ENCODE measurements at places on chromosomes 1 and 21. TPM values are rescaled to one million over a fixed set of nuclear protein-coding genes. Genes with fewer than 3 reads are reported as not detected.

DNA sequence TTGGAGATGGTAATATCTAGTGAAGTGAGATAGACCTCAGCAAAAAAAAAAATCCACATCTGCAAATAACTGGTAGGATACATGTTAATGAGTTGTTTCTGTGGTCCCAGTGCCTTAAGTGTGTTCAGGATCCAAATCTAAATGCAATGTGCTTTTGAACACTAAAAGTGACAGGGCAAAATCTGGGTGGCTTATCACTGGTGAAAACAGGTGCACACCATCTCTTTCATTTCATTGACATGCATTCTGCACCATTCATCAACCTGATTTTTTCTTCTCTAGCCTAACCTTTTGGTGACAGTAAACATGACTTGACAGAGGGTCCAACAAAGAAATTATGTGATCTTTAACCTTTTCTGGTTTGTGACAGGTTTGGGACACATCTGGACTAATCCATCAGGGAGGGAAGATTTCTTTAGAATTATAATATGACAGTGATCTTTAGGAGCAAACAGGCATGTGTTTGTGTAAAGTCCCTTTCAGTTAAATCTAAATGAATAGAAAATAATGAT lies 201.6 kb upstream of the NEGR1 start:
- DNase-seq: no peak
- no peak overlapping the region for H3K27ac ChIP-seq
- no peaks in the 10 kb centered on the region for H3K4me1 ChIP-seq
- H3K27me3 ChIP-seq: no peaks in the 10 kb centered on the region
- H3K36me3 ChIP-seq: no peaks in the 10 kb centered on the region
- no peak overlapping the region for H3K4me3 ChIP-seq

NUF2 gene
- total RNA-seq: 91.6 TPM

- DNase-seq: no peak
- no peaks in the 10 kb centered on the region for H3K27me3 ChIP-seq
- no peaks in the 10 kb centered on the region for H3K4me1 ChIP-seq
- H3K4me3 ChIP-seq: no peak overlapping the region
Observed at GRCh38 chr1:78339490-78339889, 151.3 kb upstream of the PTGFR start.

- no peaks in the 10 kb centered on the region for H3K4me1 ChIP-seq
- no peak overlapping the region for H3K4me3 ChIP-seq
- no peak overlapping the region for H3K27ac ChIP-seq
- H3K27me3 ChIP-seq: no peaks in the 10 kb centered on the region
Observed at GRCh38 chr1:30731806-30732276, 8.5 kb upstream of the MATN1 start.

GRCh38 chr1:79042117-79042516 lies 35.6 kb upstream of the ADGRL4 start:
- no peak overlapping the region for H3K27ac ChIP-seq
- peaks cover 19% of the 10 kb centered on the region for H3K4me1 ChIP-seq
- peak; percentile 43 for DNase-seq
- no peaks in the 10 kb centered on the region for H3K27me3 ChIP-seq
- no peak overlapping the region for H3K4me3 ChIP-seq
- H3K36me3 ChIP-seq: no peaks in the 10 kb centered on the region

LRRC39 gene
- 0.81 TPM for total RNA-seq

TFAP2E gene
- total RNA-seq: 0.79 TPM

CNR2 gene
- not detected for total RNA-seq

DNA sequence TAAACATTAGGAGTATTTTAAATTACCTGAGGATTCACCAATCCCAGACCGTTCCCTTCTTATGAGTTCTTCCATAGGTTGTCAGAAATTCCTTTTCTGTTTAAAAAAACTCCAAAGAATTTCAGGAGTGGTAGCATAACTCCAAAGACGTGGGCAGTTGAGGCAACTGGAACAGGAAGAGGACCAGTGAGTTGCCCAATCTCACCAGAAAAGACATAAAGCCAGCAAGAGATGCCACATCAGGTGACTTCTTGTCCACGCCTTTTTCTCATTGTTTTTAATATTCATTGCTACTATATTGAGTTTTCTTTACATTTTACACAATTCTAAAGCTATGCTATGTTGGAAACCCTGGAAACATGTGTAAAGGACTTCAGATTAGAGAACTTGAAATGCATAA lies 88.1 kb upstream of the JAK1 start:
- no peak overlapping the region for H3K27ac ChIP-seq
- no peaks in the 10 kb centered on the region for H3K27me3 ChIP-seq
- H3K4me3 ChIP-seq: no peak overlapping the region
- peaks cover 10% of the 10 kb centered on the region for H3K36me3 ChIP-seq

MRPL39 gene
- total RNA-seq: 57.6 TPM

C1QA gene
- not detected for total RNA-seq

- no peaks in the 10 kb centered on the region for H3K27me3 ChIP-seq
- H3K36me3 ChIP-seq: no peaks in the 10 kb centered on the region
- peak; percentile 87 for DNase-seq
- H3K4me3 ChIP-seq: no peak overlapping the region
- no peak overlapping the region for H3K27ac ChIP-seq
Observed at GRCh38 chr1:58515794-58516401, 30.6 kb downstream of the OMA1 start.

DNA sequence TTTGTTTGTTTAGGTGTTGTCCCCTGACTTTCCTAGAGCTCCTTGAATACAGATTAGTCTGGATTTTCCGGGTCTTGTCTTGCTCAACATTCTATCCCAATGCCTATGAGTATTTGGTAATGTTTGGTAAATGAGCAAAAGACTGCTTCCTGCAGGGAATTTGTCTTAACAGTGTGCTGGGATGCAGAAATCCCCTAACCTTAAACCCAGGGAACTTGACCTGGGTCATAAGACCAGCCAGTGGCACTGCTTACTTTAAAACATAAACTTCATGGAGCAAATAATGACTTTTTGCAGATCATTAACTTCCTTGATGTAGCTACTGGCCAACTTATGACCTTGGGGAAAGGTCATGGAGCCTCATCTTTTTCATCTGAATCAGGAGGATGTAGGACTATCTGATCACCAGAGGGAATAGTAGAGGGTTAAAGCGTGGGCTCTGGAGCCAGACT lies 27.2 kb downstream of the TCEANC2 start:
- H3K27ac ChIP-seq: no peak overlapping the region
- no peaks in the 10 kb centered on the region for H3K4me1 ChIP-seq
- no peak for DNase-seq
- no peak overlapping the region for H3K4me3 ChIP-seq
- H3K36me3 ChIP-seq: no peaks in the 10 kb centered on the region

GRCh38 chr1:219580009-219580676 lies 32.8 kb downstream of the ZC3H11B start:
- no peak overlapping the region for H3K4me3 ChIP-seq
- no peak for DNase-seq
- no peaks in the 10 kb centered on the region for H3K4me1 ChIP-seq
- no peak overlapping the region for H3K27ac ChIP-seq
- H3K27me3 ChIP-seq: peaks cover 20% of the 10 kb centered on the region

FCRL1 gene
- total RNA-seq: not detected

GRCh38 chr1:22317920-22318243 lies 133.8 kb upstream of the ZBTB40 start:
- no peak for DNase-seq
- H3K27ac ChIP-seq: no peak overlapping the region
- no peak overlapping the region for H3K4me3 ChIP-seq
- H3K36me3 ChIP-seq: no peaks in the 10 kb centered on the region
- no peaks in the 10 kb centered on the region for H3K4me1 ChIP-seq
- no peaks in the 10 kb centered on the region for H3K27me3 ChIP-seq

A3GALT2 gene
- 0.39 TPM for total RNA-seq

ZBED6 gene
- total RNA-seq: 28.5 TPM

RNF223 gene
- not detected for total RNA-seq

DNA sequence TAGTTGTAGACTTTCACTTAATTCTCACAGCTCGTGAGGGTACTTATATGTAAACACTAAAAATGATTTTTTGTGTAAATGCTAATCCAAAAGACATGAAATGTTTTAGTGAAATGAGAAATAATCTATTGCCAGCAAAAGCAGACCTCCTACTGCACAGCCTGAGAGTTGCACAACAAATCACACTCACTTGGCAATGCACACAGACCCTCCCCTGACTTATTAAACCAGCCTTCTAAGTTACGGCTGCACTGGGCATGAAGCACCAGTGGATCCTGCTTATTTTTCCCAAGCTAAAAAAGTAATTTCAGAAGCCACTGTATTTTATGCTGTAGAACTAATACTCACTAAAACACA lies 10.3 kb downstream of the ERRFI1 start:
- H3K4me1 ChIP-seq: peaks cover 62% of the 10 kb centered on the region
- no peak overlapping the region for H3K4me3 ChIP-seq
- DNase-seq: peak; percentile 55
- peak overlapping the region; percentile 43 for H3K27ac ChIP-seq

GRCh38 chr1:229148041-229148671 lies 122.8 kb upstream of the RAB4A start:
- DNase-seq: no peak
- no peak overlapping the region for H3K27ac ChIP-seq

- H3K36me3 ChIP-seq: no peaks in the 10 kb centered on the region
- H3K4me1 ChIP-seq: peaks cover 30% of the 10 kb centered on the region
- peak overlapping the region; percentile 84 for H3K4me3 ChIP-seq
- peak overlapping the region; percentile 98 for H3K27ac ChIP-seq
- H3K27me3 ChIP-seq: no peaks in the 10 kb centered on the region
Observed at GRCh38 chr1:93346421-93346993, 800 bp downstream of the DR1 start.

- no peak for DNase-seq
- H3K27me3 ChIP-seq: no peaks in the 10 kb centered on the region
- H3K4me1 ChIP-seq: no peaks in the 10 kb centered on the region
Observed at GRCh38 chr21:38438462-38438893, 59.8 kb downstream of the ERG start.

SPATA45 gene
- not detected for total RNA-seq

SYNC gene
- not detected for total RNA-seq

DNA sequence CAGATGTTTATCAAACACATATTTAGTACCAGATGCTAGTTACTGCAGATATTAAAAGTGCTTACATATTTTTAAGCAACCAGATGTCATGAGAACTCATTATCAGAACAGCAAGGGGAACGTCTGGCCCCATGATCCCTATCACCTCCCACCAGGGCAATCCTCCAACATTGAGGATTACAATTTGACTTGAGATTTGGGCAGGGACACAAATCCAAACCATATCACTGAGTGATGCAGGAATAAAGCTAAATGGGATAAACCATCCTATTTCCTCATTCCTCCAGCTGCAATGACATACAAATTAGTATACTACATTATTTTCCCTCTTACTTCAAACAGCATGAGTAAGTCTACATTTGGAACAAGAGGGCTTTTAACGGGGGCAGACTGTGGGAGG lies 3.1 kb upstream of the KCNK2 start:
- no peaks in the 10 kb centered on the region for H3K4me1 ChIP-seq
- H3K27ac ChIP-seq: no peak overlapping the region
- peaks cover 68% of the 10 kb centered on the region for H3K27me3 ChIP-seq
- no peaks in the 10 kb centered on the region for H3K36me3 ChIP-seq

- H3K36me3 ChIP-seq: no peaks in the 10 kb centered on the region
- peaks cover 27% of the 10 kb centered on the region for H3K27me3 ChIP-seq
- H3K27ac ChIP-seq: no peak within 1 kb of the TSS
- H3K4me3 ChIP-seq: peak within 1 kb of the TSS; percentile 52
- H3K4me1 ChIP-seq: peaks cover 6% of the 10 kb centered on the region
Observed at GRCh38 chr1:227947676-227948492, at the start of gene WNT9A. Gene WNT9A, minus strand, starts transcription at chr1:227947932. Its CDS starts 45 bp downstream, at chr1:227947887.

- H3K36me3 ChIP-seq: no peaks in the 10 kb centered on the region
- peak overlapping the region; percentile 73 for H3K4me3 ChIP-seq
- H3K27me3 ChIP-seq: peaks cover 7% of the 10 kb centered on the region
Observed at GRCh38 chr1:39901464-39901713, 328 bp downstream of the MYCL start.

GRCh38 chr1:161117759-161118581 lies at the start of the genes NIT1 and PFDN2:
Gene NIT1, plus strand, starts transcription at chr1:161118105. Its CDS starts 72 bp downstream, at chr1:161118177.
Gene PFDN2, minus strand, starts transcription at chr1:161118037. Its CDS starts 11 bp downstream, at chr1:161118026.
- peak; percentile 93 for DNase-seq
- no peaks in the 10 kb centered on the region for H3K27me3 ChIP-seq
- peak within 1 kb of the TSS; percentile 86 for H3K4me3 ChIP-seq
- H3K36me3 ChIP-seq: peaks cover 33% of the 10 kb centered on the region
- peaks cover 12% of the 10 kb centered on the region for H3K4me1 ChIP-seq
- H3K27ac ChIP-seq: peak within 1 kb of the TSS; percentile 93

DNA sequence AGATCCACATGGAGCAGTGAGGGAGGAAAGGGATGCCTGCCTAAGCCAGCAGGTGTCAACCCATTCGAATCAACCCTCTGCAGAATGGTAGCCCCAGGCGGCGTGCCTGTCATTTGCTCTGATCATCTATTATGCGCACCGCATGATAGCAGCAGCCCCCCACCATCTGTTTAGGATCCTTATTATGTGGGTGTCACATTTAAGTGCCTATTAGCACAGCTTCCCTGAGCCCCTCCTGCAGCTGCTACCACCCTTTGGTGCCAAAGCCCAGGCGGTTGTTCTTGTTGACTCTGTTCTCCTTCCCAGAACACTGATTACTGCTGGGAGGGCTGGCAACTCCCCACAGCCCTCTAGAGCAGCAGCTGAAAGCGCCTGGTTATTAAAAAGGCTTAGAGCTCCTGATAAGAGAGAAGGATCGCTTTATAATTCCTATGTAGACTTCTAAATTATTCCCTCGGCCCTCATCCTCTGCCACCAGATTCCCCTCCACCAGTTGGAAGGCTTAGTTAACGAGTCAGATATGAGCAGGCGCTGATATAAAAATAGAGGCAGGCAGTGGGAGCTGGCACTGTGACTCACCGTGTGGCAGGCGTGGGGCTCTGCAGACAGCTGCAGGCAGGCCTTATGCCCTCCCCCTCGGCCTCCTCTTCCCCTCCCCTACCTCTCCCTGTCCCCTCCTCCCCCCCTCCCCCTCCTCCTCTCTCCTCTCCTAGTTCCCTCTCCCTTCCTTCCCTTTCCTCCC lies 23.0 kb downstream of the ACTA1 start:
- H3K4me1 ChIP-seq: peaks cover 10% of the 10 kb centered on the region
- H3K27ac ChIP-seq: no peak overlapping the region
- no peaks in the 10 kb centered on the region for H3K36me3 ChIP-seq
- peak; percentile 67 for DNase-seq
- no peak overlapping the region for H3K4me3 ChIP-seq

GRCh38 chr1:212774584-212774983 lies 17.0 kb downstream of the NSL1 start:
- peaks cover 11% of the 10 kb centered on the region for H3K36me3 ChIP-seq
- no peaks in the 10 kb centered on the region for H3K4me1 ChIP-seq
- peak; percentile 34 for DNase-seq
- no peak overlapping the region for H3K27ac ChIP-seq
- no peak overlapping the region for H3K4me3 ChIP-seq

HAPLN2 gene
- total RNA-seq: not detected

HCRTR1 gene
- not detected for total RNA-seq

C2CD2 gene
- total RNA-seq: 10.8 TPM

- no peak overlapping the region for H3K27ac ChIP-seq
- DNase-seq: no peak
- peaks cover 4% of the 10 kb centered on the region for H3K4me1 ChIP-seq
Observed at GRCh38 chr1:70415882-70416281, 4.8 kb downstream of the CTH start.

Data from A673 (cell line).